ENCODE measurements at places on chromosomes 2 and 18.

DNA sequence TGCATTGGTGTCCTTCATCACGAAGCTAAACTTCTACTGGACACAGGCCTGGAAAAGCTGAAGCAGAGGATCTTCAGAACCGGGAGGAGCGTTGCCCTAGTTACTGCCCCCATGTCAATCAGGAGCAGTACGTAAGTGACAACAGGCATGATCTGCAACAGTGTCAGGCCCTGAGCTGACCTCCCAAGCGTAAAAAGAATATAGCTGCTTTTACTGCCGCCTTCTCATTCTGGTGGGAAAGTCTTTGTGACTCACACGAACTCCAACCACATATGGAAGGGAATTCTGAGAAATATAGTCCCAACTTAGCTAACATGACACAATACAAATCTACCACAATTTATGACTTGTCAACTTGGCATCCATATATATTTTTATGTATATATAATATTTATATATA, 1007.7 kb upstream of the CDH2 start:
- no peak for DNase-seq

DNA sequence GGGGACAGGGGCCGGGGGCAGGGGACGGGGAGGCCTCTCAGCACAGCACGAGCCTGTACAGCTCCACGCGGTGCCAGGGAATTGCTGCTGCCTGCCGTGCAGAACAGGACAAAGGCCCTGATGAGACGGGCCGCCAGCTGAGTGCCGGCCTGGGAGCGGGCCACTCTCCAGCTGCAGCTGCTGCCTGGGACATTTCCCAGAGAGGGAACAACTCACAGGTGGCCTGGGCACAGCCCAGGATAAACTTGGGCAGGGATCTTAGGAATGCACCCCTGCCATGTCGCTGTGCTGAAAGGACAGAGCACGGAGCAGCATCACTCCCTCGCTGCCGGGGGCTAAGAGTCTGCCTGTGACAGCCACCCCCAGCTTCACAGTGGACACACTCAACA, 38.8 kb downstream of the CENPO start:
- no peak for DNase-seq

DNA sequence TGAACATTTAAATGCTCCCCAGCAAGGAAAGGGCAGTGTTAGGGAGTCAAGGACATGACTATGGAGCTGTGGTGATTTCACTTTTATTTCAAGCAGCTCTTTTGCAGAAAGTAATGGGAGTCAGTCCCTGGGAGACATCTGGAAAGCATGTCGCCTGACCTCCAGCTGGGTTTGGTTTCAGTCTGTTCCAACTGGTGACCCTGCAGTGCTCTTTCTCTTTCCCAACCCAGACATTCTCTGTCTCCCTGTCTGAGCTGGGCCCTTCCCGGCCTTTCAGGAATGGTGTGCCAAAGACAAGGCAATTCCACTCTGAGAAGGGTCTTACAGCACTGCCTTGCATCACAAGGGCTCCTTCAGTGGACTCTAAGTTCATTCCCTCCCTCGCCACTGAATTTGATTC, 323.2 kb downstream of the OSR1 start:
- no peak for DNase-seq

GRCh38 chr2:19541884-19542283, 183.5 kb upstream of the OSR1 start:
- peak; percentile 7 for DNase-seq

DNA sequence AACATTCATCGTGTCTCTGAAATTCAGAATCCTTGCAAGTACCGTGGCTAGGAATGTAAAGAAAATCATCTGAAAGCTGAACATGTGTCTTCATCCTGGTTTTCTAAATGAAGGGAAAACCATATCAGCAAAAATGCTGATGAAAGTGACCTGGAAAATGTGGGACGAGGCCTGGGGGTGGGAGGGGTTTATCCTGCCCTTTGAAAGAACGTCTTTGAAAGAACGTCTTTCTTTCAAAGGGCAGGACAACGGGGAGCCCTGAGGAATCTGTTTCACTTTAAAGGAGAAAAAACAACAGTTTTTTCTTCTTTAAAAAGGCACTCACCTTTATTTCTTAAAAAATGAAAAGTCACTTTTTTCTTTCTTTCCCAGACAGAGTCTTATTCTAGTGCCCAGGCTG, 185.2 kb downstream of the ALPK2 start:
- no peak for DNase-seq

- DNase-seq: no peak
Measured at GRCh38 chr2:29703336-29703735, 218.1 kb downstream of the ALK start.

DNA sequence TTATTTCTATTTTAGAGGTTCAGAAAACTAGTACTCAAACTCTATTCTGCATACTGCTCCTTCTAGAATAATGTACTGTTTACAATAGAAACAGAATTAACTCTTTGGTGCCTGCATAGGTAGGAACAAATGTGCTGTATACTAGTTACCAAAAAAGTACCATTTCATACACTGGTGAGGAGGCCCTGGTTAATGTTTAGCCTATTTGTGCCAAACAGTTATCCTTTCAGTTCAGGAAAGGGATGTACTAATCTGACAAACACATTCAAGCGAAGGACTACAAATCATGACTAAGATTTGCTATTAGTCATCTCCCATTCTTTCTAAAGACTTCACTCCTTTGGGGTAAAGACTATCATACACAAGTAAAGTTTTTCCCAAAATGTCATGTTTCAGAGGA, 47.4 kb downstream of the EXOC6B start:
- no peak for DNase-seq

GRCh38 chr18:30234755-30235154, 807.8 kb downstream of the DSC3 start:
- DNase-seq: no peak

DNA sequence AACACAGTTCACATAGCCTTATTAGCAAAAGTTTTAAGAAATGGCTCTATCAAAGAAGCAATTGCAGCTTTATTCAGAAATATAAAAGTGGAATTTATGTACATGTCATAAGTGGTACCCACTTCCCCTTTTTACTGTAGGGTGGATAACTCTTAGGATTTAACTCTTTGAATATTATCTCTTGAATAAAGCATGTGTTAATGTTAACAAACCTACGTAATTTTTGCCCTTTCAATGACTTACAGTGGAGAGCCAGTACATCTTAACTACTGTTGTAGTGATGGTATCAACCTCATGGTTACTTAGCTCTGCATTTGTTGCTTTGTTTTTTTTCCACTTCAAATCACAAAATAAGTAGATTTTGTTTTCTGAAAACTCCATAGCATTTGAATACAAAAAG, 8.8 kb downstream of the NABP1 start:
- DNase-seq: no peak

DNA sequence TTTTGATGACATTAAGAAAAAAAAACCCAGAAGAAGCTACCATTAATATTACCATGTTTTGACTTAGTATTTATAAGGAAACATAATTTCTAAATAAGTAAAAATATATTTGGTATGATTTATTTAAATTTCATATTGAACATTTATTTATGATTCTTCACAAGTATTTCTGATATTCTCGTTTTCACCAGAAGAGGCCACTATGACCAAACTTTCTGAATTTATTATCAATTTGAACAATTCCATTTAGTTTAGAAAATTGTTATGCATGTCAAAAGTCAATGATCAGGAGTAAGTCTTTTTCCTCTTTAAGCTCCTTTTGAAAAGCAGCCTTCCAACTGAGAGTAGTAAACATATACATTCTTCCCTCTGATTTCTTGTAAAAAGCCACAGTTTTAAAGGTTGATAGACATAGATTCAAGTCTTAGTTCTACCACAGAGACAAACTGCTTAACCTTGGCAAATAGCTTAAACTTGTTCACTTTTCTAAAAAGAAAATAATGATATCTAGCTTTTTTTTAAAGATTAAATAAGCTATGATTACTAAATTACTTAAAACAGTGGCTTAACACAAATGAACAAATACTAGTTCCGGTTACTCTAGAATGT, 329.9 kb downstream of the TRIB2 start:
- no peak for DNase-seq

DNA sequence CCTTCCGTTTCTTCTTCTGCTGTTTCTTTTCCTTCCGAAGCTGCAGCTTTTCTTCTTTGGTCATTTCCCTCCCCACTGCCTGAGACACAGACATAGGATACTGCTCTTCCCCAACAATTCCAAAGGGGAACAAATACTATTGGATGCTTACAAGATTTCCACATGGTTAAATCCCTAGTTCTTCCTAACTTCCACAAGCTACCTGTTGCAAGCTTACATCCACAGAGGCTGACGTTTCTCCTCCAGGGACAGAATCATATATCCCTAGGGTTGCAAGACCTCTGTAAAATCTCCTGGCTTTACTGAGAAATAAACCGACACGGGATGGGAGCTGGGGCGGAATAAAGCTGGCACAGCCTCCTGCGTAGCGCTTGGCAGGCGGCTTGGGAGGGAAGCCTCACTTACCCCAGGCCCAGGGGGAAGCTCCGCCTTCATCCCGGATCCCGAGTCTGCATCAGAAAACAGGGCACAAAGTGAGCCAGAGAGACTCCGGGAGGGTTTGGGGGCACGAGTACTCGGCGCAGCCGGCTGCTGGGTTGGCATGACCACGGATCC, 590 bp downstream of the EIF2B4 start:
- DNase-seq: peak; percentile 34

GRCh38 chr2:152154462-152154861, 21.1 kb downstream of the STAM2 start:
- no peak for DNase-seq

DNA sequence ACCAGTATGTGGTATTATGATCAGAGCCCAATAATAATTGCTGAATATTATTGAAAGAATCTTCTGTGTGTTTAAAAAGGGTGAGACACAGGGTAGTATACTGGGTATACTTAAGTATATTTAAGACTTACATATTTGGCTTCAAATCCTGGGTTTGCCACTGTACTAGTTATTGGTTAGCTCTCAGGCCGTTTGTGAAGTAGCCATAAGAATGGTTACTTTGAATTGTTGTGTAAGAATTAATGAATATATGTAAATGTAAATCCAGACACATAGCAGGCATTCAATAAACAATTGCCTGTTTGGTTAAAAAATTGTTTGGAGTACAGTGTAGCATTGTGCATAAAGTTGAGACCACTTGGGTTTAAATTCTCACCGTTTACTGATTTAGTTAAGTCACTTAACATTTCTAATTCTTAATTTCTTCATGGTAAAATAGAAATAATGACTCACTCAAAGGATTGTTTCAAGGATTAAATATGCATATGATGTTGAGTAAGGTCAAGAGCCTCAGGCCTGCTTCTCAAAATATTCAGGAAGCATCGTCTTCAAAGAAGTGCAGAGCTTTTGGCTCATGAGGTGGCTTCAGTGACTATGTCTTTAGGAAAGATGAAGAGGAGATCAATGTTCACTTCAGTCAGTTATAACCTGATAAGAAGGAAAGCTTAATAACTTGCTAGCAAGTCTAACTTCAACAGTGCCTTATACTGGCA, 207.9 kb upstream of the NT5C1B start:
- no peak for DNase-seq

GRCh38 chr2:191832668-191833067, 14.2 kb downstream of the CAVIN2 start:
- no peak for DNase-seq

DNA sequence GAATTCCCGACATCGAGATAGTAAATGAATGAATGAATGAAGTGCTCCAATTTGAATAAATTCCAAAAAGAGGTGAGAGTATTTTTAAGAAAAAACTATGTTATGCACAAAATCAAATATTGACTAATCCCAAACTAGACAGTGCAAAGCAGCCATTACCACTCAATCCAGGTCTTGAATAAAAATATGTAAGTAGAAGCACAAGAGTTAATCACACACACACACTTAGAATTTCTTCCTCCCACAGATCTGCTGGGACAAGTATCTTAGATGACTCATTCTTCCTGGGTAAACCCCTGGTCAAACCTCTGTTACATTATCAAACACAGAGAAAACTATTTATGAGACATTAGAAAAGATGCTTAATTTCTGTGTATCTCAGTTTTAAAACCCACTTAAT, 102.0 kb downstream of the PLA2R1 start:
- peak; percentile 13 for DNase-seq

DNA sequence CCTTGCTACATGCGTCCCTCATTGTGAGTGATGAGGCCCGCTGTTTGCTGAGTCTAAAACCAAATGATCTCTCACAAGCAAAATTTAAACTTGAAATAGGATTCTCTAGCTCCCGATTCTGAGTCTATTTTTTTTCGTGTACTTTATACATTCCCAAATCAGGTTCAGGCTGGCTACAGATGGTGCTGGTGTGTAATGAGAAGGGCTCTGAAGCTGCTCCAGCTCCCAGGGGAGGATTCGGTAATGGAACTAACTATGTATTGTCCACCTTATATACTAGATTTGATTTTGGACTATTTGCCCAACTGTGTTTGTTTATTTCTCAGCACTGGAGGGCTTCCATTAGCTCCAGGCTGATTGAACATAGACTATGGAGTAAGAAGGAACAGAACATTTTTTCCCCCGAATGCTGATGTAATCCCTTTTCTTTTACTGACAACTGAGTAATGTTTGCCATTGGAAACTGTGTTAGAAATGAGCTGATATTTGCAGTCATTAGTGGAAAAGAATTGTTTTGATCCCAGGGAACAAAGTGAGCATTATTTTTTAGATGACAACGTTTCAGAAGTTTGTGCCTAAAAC, 274.0 kb upstream of the FIGN start:
- DNase-seq: peak; percentile 93

DNA sequence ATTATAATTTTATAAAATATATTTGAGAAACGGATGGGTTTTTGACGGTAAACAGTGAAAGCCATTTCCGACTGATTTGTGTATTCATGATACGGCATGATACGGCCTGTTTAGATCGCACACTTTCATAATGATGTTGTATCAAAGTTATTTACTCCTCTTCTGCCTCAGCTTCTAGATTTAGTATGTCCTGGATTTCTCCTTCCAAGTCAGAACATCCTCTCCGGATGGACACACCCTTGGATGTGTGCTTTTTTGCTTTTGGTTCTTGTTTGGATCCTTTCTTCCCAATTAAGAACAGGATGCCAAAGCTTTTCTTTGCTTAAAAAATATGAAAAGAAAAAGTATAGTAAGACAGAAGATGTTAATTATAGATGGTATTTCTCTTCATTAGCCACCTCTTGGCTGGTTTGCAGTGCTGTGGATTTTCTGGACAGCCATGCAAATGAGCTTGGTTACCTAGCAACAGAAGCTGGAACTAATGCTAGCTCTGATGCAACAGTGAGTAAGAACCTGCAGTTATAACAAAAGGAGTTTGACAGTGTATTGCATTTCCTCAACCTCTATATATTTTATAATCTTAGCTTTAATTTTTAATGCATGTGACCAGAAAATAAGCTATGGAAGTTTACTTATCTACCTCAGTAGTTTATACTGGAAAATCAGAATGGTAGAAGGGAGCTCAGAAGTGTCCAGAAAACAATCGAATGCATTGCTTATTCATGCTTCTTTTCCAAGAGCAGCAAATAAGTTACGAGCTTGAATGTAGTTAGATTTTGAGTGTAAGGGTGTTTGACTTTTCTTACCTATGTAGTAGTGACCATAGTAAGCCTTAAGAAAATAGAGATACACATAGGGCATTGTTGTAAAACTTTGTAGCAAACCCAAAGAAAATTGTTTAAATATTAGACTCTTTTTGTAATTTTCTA, 27.9 kb downstream of the RMND5A start:
- DNase-seq: no peak

GRCh38 chr18:70263336-70263735, 25.5 kb upstream of the SOCS6 start:
- no peak for DNase-seq
